ENCODE measurements at places on chromosomes 7 and 10.

GRCh38 chr7:93092757-93093370, 24.9 kb downstream of the SAMD9 start:
- peak; percentile 12 for DNase-seq

- no peak for DNase-seq
These were observed 40.9 kb upstream of the FHIP2A start for GRCh38 chr10:114780577-114781184.

DNA sequence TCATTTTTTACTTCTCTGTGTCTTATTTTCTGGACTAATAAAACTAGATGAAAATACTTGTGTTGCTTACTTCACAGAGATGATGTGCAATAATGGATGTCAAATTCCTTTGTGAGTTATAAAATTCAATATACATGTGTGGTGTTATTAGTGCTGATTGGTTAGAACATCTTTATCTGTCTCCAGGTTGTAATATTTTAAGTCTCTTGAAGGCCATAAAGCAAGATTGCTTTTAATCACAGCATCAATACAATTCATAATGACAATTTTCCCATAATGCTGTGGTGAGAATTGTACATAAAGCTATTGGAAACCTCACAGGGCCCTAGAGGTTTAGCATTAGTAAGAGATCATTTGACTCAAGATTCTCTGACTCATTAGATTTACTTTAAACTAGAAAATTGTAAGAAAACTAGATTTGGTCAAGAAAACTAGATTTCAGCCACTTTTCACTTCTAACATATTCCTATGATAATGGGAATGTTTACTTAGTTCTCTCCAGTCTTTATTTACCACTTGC, 963.7 kb downstream of the REEP3 start:
- DNase-seq, result no peak

DNA sequence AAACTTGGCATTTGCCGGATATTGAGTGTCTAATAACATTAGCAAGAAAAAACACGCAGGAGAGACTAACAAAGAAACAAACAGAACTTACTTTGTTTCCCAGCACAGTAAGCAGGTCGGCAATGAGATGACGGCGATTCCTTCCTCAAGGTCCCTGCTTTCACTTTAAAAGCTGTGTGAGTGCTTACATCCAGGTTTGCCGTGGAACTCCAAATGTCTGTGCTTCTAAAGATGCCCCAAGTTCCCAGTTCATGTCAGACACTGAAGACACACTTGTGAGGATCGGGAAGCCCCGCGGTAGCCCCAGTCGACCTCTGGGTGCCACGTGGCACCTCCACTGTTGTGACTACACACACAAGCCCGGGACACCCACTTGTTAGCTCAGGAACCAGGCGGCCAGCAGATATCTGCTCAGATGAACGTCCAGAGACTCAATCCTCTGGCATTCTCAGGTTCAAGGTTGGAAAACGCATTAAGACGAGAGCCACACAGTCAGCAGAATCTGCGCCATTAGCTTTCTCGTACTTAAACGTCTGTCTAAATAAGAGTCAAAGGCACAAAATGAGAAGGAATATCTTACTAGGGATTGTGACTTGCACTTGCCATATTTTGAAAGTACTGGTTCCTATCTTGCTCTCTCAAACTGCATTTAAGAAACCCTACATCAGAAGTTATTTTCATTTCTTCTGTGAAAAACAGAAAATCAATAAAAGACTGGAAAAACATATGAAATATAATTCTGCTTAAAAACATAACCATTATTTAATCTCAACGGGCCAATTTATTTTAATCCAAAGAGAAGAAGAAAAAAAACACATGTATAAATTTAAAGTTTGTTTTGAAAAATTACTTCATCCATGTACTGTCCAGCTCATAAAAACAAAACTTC, 207.6 kb upstream of the KLF14 start:
- DNase-seq, result peak; percentile 77

- DNase-seq, result peak; percentile 49
These were observed 919 bp downstream of the SLC29A4 start for GRCh38 chr7:5283421-5284303.

DNA sequence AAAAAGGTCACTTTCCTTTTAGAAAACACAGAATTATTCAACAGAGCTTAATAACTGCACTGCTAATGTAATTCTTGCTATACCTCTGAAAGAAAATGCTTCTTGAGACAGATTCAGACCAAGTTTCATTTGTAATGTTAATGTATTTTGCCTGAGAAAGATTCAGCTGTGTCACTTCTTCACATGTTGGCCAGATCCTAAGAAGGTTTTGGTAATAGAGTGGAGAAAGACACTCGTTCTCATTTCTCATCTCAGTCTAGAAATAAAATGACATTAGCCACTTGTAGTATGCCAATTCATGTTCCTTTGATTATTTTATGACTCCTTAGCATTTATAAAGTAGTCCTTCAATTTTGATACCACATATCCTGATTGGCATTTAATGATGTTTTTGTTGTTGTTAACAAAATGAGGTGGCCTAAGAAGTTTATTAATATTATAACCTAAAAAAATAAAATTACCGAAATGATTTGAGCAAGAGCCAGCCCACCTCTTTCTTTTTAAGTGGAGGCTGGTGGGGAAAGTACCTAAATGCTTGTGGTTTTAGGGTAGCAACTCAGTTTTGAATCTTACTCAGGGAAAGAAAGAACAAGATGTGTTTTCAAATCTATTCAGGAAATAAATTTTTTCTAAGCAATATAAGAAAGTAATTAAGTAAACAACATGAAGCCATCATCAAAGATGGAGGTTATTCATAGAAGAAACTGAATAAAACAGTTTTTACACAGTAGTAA, 16.4 kb upstream of the ELAPOR2 start:
- DNase-seq, result no peak

GRCh38 chr7:50284296-50284695, 20.2 kb upstream of the IKZF1 start:
- no peak for DNase-seq

GRCh38 chr10:110223298-110223925, 16.0 kb downstream of the MXI1 start:
- no peak for DNase-seq

- DNase-seq, result no peak
These were observed 215.8 kb upstream of the PPP2R2D start for GRCh38 chr10:131685007-131685406.
